ENCODE measurements at places on chromosomes 7 and 10.

DNA sequence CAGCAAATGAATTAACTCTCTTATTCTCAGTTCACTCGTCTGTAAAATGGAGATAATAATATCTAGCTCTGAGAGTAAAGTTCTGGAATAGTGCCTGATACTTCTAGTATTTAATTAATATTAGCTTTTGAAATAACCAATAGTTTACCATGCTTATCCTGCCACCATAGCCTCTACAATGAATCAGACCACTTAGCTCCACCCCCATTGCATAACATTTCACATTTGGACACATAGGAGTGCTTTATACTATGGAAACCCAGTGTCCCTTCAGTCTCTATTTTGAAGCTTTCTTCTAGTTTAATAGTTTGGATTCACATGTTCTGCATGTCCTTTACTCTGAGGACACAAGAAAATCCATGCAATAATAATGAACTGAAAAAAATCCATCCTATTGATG is 427.3 kb upstream of the C7orf33 start:
- DNase-seq: no peak

DNA sequence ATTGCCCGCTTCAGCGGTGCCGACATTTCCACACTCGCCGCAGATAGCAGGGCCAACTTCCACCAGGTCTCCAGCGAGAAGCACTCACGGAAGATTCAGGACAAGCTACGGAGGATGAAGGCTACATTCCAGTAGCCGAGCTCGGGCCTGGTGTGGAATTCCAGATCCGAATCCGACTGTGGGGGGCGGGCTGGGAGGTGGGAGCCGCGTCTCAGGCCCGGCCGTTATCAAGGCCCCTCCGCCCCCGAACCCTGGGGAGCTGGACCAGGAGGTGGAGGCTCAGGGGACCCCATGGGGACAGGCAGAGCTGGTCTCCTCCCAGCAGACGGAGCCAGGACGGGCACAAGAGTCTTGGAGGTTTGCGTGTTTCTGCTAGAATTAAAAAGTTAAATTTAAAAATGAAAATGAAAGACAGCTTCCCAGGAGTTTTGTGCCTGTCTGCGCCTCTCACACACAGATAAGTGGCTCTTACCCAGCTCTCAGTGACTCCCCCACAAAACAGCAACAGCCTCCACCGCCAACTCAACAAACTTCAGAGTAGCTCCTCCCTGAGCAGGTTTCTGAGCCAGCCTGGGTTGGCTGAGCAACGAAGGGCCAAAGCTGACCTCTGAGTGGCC is 5.2 kb upstream of the UTF1 start:
- DNase-seq: no peak

DNA sequence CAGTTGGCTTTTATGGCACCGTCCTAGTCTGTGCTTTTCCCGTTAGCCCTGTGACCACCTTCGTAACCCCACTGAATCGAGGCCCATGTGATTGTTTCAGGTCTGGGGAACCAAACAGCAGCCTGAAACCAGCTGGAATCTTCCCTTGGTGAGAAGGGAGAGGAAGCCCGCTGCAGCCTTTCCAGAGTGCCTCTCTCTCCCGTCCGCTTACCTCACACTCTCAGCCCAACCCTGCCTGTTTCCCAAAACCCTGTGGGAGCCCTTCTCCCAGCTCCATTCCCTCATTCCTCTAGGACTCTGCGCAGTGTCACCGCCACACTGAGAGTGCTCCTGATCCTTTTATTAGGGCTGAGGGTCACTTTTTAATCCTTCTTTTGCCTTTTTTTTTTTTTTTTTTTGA is 139.6 kb downstream of the WDR37 start:
- DNase-seq: no peak

GRCh38 chr10:73469579-73469978 is 26.2 kb downstream of the PPP3CB start:
- no peak for DNase-seq

- DNase-seq: no peak
Observed at GRCh38 chr10:34576797-34577196, 238.3 kb downstream of the PARD3 start.

GRCh38 chr7:90594751-90595317 is 1.3 kb upstream of the CDK14 start:
- DNase-seq: peak; percentile 45

GRCh38 chr10:120278069-120278468 is 179.0 kb upstream of the PLPP4 start:
- no peak for DNase-seq

GRCh38 chr10:17196045-17196444 is 5.4 kb downstream of the TRDMT1 start:
- no peak for DNase-seq

Measured in NCI-H526 treated with DMSO at 0.1 percent for 48 hours (cell line).